ENCODE measurements at places on chromosomes 5 and 9.

DNA sequence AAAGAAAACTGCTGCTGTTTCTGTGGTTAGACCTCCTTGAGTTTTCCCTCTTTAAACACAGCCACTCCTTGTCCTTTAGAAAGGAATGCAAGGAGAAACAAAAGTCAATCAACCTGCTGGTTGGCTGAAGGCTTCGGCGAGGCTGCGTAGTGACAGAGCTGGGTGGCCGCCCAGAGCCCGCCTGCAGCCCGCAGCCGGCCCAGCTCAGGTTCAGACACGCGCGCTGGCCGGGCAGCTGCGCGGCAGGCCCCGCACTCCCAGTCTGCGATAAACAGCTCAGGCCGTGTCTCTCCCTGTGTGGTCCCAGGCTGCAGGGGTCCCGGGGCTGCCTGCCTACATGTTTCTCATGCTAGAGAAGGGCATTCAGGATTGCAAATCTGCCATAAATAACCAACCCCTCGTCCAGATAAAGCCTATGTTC is 115.4 kb downstream of the HSD17B3 start:
- DNase-seq, result no peak

DNA sequence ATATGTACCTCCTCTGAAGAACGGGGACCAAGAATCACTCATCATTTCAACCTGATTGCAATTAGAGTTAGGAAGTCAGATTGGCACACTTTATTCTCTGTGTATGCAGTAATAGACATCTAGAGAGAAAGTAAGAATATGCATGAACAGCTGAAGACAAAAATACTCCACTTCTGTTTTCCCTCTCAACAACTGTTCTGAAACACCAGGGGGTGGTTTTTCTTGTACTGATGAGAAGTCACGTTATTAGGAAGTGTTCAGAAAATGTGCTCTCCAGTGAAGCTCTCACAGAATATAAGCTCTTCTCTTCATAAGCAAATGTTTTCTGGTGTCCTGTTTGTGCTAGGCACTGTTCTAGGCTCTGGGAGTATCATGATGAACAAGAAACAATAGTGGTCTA is 531.7 kb upstream of the C9orf72 start:
- no peak for DNase-seq

GRCh38 chr9:21684831-21685362 is 117.5 kb upstream of the MTAP start:
- DNase-seq, result no peak

DNA sequence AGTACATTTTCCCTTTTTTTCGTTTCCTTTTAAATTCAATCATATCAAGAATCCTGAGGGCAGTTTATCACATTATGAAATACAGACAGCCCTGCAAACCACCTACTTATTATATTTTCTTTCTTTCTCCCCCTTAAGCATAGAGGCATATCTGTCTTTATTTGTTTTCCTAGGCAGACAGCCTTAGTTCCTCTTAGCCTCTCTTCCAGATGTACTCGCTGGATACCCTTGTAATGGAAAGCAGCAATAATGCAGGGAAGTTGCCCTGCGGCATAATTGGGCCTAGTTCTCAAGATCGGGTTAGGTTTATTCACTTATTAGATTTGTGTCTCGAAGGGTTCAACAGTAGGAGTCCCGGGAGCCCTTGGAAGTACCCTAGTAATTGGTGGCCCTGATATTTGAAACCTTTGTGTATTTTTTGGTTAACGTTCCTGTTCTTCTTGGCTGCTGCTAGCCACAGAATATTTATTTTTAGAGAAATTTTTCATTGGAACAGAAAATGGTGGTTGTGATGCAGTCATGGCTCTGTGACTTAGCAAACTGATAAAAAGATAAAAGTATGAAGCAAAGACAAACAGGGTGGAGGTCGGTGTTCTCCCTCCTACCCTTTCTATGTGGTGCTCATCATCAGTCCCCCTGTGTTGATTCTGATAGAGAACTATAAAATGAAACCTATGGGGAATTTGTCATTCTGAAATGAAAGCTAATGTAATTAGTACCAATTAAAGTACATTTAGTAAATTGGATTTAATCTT is 6.4 kb downstream of the TLE4 start:
- no peak for DNase-seq

DNA sequence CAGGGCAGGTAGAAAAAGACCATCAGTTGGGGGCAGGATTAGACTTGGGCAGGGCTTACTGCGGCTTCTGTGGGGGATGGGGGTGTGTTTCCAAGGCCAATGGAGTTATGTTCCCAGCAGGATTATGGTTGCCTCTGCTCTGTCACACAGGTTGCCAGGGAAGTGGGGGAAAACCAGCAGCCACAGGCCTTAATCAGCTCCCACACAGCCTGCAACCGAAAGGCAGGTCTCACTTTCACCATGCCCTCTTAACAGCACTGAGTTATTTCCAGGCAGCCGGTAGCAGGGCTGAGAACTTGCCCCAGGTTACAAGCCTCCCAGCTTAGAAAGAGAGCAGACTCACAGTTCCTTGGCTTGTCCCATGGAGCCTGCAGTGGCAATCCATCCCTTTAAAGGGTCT is 205.5 kb downstream of the FGF10 start:
- no peak for DNase-seq

DNA sequence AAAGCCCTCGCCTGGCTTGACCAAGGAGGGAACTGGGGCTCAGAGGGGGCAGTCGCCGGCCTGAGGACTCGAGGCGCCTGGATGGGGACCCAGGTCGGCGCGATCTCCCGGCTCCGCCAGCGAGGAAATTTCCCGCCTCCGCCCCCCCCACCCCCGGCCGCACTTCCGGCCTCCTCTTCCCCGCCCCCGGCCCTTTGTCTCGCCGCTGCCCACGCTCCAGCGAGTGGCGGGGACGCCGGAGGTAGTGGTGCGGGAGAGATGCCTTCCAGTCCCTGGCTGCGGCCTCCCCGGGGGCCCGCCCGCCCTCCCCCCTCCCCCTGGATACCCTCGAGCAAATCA is 448 bp upstream of the GPRIN1 start:
- DNase-seq, result no peak

DNA sequence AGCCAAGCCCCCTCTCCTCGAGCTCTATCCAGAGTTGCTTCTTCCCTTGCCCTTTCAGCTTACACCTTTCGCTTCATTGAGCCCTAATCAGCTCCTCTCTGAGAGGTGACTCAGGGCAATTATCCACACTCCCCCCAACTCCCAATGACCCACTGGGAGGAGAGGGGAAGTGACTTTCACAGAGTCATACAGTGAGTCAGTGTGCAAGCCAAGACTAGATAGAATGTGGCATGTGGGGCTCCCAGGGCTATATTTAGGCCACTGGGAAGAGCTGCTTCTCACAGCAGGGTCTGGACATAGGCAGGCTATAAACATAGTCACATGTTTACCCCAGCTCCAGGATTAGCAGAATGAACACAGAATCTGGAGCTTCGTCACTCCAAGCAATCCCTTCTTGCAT is 57.4 kb downstream of the NRG2 start:
- no peak for DNase-seq

DNA sequence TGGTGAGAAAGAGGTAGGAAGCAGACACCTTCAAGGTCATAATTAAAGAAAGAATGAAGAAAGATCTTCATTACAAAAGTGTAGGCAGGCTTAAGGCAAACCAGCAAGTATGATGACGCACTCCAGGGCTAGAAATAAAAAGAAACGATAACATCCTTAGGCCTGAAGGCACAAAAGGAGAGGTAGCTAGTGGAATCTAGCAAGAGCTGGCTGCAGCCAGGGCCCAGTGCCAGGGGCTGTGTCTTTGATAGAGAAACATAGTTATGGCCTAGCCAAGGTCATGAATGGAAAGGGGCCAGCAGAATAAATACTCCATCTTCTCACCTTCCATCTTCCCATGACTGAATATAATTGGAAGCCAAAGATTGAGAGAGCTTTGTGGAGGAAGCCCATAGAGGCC is 6.8 kb upstream of the SH3TC2 start:
- DNase-seq, result no peak

DNA sequence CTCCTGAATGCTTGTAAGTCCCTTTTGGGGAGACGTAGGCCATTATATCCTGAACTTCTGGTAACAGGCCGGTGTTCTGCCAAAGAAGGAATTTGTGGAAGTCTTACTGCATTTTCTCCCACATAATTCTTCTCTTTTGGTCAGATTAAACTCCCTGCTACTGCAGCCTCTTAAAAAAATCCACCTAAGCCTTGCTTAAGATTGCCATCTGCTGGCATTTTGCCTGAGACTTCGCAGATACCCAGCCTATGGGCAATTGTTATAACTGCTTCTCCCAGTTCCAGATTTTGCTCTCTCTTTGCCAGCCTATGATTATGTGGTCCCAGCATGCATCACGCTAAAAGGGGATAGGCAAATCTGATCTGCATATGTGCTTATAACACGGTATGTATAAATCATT is 391.6 kb upstream of the CHD1 start:
- DNase-seq, result no peak

DNA sequence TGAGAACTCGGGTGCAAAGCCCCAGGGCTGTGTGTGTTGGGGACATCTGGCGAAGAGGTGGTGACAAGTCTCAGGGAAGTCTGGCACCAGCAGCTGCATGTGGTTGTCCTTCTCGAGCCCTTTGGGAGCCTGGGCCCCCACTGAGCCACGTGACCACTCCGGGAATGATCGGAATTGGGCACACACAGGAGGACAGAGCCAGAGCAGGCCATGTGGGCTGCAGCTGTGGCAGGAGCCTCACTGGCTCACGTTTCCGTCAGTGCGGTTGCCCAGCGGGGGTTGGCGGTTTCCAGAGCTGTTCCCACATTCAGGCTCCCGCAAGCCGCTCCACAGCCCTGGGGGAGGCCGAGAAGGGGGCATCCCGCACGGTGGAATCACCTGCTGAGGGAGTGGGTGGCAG is 6.8 kb upstream of the CEL start:
- DNase-seq, result no peak

DNA sequence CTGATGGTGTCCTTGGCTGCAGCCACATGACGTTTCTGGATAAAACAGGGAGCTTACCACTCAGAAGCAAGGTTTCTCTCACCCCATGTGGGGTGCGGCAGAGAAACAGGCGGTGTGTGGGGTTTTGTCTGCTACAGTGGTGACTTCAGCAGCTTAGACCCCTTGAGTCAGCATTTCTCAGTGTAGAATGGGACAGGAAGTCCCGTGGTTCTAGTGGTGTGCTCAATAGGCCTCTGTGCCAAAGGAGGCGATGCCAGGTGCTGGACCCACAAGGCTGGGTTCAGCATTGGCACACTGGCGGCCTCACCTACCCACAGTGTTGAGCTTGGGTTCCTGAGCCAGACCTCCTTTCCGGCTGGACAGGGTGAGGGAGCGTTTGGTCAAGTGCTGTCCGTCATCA is 125.2 kb upstream of the SMIM23 start:
- DNase-seq, result no peak

DNA sequence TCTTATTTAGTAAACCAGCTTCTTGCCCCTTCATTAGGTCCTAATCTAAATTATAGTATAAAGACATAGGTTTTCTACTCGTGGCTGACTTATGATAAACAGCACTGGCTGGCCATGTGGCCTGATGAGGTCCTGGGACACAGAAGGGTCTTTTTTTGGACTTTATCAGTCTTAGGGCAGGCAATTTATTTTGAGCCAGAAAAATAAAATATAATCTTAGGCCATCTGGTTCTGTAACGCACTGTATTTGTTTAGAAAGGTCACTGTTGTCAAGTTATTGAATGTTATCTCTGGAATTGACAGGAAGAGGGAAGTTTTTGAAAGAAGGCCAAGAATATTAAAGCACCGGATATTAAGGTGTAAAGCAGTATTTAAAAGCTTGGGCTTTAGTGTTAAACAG is 53.9 kb downstream of the RFX3 start:
- DNase-seq, result no peak

- DNase-seq, result no peak
Observed at GRCh38 chr5:15026011-15026893, 154.7 kb upstream of the ANKH start.

DNA sequence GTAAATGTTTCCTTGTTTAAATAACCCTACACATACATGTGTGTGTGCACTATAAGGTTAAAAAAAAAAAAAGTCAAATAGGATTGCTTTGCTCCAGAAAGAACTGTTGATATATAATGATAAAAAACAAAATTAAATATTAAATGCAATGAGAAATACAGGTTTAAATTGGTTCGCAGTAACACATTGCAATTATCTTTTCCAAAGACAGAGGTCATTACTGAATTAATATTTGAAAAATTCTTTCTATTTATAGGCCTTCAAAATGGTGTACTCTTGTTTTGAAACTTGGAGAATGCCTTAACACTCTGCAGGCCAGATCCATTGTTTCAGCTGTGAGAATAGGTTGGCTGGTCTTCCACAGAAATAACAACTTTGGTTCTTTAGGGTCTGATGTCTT is 319.0 kb upstream of the NUDT12 start:
- DNase-seq, result no peak

- no peak for DNase-seq
Observed at GRCh38 chr5:137101544-137101943, 397.6 kb downstream of the SPOCK1 start.

GRCh38 chr5:152052470-152052869 is 127.8 kb upstream of the GLRA1 start:
- no peak for DNase-seq

- no peak for DNase-seq
Observed at GRCh38 chr9:72383978-72384709, 19.1 kb upstream of the ZFAND5 start.

DNA sequence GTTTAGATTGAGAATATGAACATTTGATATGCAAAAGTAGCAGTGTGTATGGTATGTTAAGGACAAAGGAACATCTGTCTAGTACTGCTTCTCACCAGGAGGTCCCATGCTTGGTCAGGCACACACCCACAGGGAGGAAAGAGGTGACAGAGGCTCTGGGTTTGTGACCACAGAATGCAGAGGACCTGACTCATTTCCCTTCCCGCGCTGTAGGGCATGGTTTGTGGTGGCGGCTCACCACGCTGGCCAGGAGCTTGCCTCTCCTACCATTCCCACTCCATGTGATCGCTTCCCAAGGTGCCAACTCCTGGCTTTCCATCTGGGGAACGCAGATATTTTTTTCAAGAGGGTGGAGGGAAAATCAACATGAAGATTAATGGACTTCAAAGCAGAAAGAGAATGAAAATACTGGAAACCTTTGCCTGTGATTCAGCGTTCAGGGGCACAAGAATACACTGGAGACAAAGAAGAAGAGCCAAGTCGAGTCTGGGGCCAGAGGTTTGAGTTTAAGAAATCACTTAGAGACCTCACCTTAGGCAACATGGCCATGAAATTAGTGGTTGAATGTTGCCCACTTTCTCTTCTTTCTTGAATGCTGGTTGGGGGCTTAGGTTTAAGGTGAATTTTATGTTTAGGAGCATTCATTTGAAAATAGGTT is 477.8 kb downstream of the CCDC171 start:
- DNase-seq, result no peak
